ENCODE measurements at places on chromosomes 11 and 22.

- DNase-seq, result no peak
Observed at GRCh38 chr22:40659166-40659565, 20.1 kb upstream of the MCHR1 start.

GRCh38 chr11:121023848-121024751 lies at the start of gene TBCEL:
Gene TBCEL, plus strand, starts transcription at chr11:121024102. Its CDS starts 21,589 bp downstream, at chr11:121045691.
- DNase-seq, result peak; percentile 81

DNA sequence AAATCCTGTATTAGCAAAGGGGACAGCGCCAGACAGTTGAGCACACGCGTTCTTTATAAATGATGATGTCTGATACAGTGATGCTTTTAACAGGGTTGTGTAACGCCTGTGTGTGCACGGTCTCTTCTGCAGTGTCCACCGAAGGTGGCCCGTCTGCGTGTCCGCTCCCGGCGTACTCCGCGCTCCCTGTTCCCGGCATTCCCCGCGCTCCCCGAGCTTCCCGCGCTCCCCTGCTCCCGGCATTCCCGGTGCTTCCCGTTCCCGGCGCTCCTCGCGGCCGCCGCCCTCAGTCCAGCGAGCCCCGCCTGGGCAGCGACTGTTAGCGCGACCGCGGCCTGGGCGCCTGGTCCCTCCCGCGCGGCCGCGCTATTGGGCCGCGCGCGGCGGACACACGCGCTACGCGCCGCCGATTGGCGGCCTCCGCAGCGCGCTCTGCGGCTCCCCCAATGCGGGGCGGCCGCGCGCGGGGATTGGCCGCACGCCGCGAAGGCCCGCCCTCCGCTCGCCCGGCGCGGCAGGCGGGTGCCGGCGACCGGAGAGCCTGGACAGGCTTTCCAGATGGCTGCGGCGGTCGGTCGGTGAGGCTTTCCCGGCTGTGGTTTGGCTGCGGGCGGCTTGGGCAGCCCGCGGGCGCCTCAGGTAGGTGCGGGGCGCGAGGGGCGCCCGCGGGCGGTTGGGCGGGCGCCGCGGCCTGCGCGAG lies at the start of gene DGCR8:
TSS of gene DGCR8 (plus strand) at position 497 of the 700 bp plus-strand sequence. CDS start 5,723 bp downstream, outside the sequence.
- peak; percentile 94 for DNase-seq

DNA sequence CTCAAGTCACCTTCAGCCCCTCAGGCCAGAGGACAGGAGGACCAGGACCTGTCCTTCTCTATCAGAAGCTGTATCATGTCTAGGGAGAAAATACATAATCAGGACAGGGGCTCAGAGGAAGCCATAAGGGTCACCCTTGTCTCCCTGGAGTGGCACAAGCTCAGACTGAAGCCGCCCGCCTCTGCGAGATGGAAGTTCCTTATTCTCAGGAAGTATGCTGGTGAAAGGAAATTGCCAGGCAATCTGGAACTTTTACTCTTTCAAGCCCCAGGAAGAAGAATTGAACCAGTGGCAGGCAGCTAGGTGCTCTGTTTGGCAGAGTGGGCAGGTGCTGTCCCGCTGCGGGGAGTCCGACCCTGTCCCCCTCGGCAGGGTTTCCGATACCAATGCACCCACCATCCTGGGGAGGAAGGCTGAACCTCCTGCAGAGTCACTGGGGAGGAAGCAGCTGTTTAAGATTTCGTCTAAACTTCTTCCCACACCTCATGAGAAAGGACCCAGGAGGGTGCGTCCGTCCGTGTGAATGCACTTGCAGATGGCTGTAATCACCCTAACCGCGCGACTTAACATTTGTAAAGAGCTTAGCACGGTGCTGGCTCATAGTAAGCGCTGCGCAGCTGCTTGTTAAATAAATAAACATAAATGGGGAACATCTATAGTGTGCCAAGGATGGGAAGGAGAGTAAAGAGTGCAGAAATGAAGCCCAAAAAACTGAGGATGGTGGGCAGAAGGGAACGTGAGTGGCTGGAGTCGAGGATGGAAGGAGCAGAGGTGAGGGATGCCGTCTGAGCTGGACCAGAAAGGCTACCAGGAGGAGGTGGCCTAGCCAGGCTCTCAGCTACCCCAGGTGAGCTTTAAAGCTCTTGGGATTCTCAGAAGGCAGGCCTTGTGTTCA lies 5.0 kb upstream of the ANO1 start:
- DNase-seq, result no peak

- peak; percentile 66 for DNase-seq
Observed at GRCh38 chr11:128908391-128909246, 17.5 kb downstream of the KCNJ5 start.

DNA sequence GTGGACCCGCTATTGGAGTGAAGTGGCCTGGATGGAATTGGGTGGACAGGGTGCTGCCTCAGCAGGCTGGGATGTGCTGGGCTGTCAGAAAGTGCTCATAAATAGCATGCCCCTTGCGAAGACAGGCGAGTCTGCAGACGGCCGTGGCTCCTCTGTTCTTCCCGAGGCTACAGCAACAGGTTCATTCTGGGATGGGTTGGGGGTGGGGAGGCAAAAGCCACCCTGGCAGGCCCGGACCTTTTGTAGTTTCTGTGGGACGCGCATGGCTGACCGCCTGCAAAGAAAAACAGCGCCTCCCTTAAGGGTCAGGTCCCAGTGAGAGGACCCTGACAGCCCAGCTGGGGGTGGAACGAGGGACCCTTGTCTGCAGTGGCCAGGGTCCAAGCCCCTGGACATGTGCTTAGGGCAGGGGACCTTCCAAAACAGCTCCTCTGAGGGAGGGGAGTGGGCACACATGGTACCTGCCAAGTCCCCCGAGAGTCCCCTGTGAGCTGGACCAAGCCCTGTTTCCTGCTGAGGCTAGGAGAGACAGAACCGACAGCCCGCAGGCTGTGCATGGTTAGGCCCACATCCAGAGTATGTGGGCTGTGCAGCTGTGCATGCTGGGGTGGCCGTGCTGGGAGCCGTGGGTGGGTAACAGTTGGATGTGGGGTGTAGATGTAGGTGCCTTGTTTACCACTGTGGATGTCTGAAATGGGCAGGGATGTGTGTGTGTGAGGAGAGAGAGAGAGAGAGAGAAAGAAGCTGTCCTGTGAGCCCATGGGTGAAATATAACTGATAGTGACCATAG lies at the start of gene CRYBB3:
TSS of gene CRYBB3 (plus strand) at position 128 of the 790 bp plus-strand sequence. CDS start 1,539 bp downstream, outside the sequence.
- no peak for DNase-seq

- peak; percentile 15 for DNase-seq
Observed at GRCh38 chr22:40634119-40634903, 2.2 kb downstream of the MRTFA start.

DNA sequence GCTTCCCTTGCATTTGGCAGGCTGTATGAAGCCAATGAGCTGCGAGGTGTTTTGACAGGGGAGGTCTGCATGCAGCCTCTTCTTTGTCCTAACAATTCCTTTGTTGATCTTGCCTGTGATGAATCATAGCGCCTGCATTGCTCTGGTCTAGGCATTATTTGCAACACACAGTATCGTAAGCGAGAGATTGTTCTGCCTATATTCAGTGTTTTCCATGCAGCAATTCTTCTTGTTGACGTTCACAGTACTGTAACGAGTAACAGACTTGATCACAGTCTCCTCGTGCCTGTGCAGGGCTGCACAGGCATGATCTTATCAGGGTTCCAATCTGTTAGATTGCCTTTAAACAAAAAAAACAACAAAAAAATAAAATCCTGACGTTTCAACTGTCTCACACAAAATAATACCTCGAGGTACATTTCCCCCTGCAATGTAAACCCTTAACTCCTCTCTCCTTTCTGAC lies 13.9 kb upstream of the ADSL start:
- no peak for DNase-seq

DNA sequence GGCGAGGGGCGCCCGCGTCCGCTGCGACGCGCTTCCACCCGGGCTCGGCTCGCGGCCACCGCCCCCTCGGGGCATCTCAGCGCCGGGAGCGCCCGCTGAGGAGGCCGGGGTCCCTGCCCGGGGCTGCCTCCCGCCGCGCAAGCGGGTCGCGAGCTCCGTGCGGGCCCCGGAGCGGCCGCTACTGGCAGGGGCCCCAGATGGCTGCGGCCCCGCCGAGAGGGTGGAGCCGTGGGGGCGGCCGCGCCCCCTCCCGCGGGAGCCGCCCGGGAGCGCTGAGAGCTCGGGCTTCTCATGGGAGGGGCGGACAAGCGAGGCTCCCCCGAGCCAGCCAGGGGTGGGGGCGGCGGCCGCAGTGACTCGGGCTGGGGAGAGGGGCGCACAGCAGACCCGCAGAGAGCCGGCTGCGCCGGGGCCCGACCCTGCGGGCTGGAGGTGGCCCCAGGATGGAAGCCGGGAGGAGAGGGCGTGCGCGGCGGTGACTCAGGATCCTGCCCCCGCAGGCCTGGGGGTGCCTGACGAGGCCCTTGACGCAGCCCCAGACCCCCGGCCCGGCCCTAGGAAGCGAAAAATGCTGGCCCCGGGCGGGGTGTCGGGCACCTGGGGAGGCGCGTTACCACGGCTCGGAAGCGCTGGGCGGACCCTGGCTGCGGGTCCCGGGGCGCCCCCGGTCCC lies 603 bp upstream of the ZFTA start:
- DNase-seq, result peak; percentile 40

- DNase-seq, result peak; percentile 79
Observed at GRCh38 chr11:94525546-94526324, 13.5 kb downstream of the C11orf97 start.

DNA sequence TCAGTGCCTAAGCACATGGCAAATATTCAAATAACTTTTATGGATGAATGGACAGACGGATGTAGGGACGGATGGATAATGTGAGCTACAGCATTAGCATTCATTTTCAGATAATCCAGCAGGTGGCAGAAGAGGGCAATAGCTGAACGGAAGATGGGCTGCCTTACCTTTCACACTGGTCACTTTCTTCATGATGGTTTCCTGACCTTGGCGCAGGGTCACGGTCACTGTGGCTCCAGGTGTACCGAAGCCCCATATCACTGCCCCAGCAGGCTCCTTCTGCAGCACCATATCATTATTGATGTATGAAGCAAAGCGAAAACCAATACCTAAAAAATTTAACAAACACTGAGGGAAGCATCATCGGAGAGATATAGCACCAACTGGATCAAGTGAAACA lies 4.3 kb downstream of the SIAE start:
- DNase-seq, result peak; percentile 43

GRCh38 chr11:113182288-113182687 lies 132.1 kb upstream of the TTC12 start:
- DNase-seq, result no peak

DNA sequence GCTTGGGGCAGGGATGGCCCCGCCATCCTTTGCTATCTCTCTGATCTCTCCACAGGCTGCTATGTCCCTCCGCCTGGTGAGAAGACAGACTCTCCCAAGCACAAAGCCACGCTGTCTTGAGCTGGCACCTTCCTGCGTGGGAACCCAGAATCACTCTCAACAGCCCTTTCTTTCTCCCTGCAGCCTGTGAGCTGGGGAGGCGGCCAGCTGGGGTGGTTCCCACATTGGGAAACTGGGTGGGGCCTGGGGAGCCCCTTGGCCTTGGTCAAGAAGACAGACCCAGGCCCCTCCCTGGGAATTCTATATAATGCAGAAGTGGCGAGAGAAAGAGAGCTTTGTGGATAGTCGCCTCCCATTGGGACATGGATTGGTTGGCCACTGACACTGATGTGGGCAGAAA lies 129.0 kb upstream of the TIMP3 start:
- no peak for DNase-seq

- DNase-seq, result peak; percentile 43
Observed at GRCh38 chr11:102144357-102145355, 34.4 kb downstream of the YAP1 start.

DNA sequence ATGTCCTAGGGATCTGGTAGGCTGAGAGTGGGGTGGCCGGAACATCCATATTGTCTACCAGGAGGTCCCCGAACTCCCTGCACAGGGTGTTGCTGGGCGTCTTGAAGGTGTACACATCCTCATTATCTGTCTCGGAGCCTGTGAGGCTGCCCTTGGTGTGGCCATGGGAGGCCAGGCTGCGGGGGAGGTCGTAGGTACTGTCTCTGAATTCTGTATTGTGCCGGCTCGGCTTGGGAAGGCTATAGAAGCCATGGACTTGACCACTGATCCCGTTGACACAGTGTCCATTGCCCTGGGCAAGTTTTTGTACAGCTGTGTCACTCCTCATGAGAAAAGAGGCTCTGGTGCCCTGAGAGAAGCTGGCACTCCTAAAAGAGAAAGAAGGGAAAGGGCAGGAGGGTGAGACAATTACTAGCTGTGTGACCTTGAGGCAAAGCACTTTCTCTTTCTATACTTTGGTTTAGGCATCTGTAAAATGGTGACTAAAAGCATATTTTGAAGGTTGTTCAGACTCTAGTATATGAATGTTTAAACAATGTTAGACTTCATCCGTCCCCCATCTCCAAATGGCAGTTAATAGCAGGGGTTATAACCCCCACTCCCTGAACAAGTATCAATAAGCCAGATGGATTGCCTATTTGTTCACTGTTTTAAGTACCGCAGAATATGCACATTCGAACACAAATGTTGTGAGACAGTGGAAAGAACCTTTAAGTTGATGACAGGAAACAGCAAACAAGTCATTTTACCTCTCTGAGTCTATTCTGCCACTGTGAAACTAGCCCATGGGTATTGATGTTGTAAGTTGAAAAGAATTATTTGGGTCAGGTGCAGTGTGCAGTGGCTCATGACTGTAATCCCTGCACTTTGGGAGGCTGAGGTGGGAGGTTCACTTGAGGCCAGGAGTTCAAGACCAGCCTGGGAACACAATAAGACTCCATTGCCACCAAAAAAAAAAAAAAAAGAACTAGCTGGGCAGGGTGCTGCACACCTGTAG lies 38.3 kb downstream of the USP35 start:
- DNase-seq, result no peak

- DNase-seq, result no peak
Observed at GRCh38 chr22:49862496-49862776, 8.8 kb downstream of the ZBED4 start.

DNA sequence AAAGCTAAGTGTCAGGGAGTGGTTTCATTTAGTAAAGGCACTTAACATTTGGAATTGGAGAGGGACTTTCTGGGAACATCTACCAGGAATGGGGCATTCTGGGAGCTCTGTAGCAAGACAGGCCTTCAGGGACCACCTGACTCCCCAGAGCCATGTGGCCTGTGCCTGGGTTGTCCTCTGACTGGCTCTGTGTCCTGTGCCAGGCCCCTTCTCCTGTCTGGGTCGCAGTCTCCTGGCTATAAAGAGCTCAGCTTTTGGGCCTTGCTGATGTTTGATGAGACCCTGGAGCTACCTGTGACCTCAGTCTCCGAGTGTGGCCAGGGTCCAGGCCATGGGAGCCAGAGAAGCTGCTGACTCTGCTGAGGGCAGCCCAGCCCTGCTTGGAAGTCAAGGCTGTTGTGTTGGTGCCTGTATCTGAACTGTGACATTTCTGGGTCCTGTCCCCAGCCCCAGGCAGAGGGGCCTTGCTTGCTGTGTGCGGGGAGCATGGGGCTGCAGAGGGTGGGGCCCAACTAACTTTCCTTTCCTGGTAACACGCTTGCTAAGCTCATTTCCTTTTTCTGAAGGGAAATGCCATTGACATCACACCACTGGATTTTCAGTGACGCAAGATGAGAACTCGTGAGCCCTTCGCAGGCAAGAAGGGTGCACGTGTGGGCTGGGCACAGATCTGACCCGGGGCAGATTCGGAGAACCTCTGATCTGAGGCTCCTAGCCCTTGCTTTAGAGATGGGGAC lies 41.3 kb downstream of the LRRC32 start:
- peak; percentile 79 for DNase-seq

DNA sequence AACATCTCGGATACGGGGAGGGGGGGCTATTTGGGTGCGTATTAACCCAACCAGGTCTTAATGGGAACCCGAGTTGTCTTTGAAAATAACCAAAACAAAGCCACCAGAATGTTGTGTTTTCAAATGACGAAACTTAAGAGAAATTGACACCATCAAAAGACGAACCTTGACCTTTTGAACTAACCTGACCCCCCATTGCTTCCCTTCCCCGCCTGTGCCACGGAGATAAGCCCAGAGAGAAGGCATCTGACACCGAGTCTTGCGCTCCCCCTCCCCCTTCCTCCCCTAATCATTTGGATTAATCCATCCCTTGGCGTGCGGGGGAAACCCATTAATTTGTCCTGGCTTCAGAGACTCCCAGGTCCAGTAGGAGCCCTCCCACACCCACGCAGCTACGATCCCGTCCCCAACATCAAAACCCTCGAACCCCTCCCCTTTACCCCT lies 4.5 kb upstream of the GCAT start:
- no peak for DNase-seq
